ENCODE measurements at places on chromosomes 16 and 17. TPM values are rescaled to one million over a fixed set of nuclear protein-coding genes. Genes with fewer than 3 reads are reported as not detected.

The NPIPB2 gene
- 3.9 TPM for total RNA-seq

The CORO6 gene
- total RNA-seq, result 8.2 TPM

The PIGQ gene
- 39.3 TPM for total RNA-seq

The EVI2A gene
- not detected for total RNA-seq

The CCL23 gene
- not detected for total RNA-seq

The NPEPPS gene
- 63.1 TPM for total RNA-seq

The NGFR gene
- 0.70 TPM for total RNA-seq

The RAPGEFL1 gene
- total RNA-seq, result 2.8 TPM

The KCTD19 gene
- 0.23 TPM for total RNA-seq

The CHP2 gene
- 0.05 TPM for total RNA-seq

The RASL10B gene
- total RNA-seq, result 0.11 TPM

The TLCD3A gene
- total RNA-seq, result 58.1 TPM

The DNAI2 gene
- not detected for total RNA-seq

The CEP112 gene
- total RNA-seq, result 4.2 TPM

The GCGR gene
- 0.18 TPM for total RNA-seq

The NPIPB9 gene
- 1.9 TPM for total RNA-seq

The CCL14 gene
- total RNA-seq, result not detected

The CYTH1 gene
- 49.3 TPM for total RNA-seq

The RASD1 gene
- 0.80 TPM for total RNA-seq

The CRAMP1 gene
- 15.3 TPM for total RNA-seq

The SLC5A2 gene
- total RNA-seq, result 0.21 TPM

The ADAD2 gene
- not detected for total RNA-seq

The MYH3 gene
- total RNA-seq, result 1.4 TPM

The TMEM100 gene
- total RNA-seq, result not detected
